OCI-LY7 (cell line): ENCODE measurements at places on chromosomes 6 and 20. TPM values are rescaled to one million over a fixed set of nuclear protein-coding genes. Genes with fewer than 3 reads are reported as not detected.

- no peak for DNase-seq
Measured at GRCh38 chr6:53567701-53568100, 22.8 kb upstream of the GCLC start.

DNA sequence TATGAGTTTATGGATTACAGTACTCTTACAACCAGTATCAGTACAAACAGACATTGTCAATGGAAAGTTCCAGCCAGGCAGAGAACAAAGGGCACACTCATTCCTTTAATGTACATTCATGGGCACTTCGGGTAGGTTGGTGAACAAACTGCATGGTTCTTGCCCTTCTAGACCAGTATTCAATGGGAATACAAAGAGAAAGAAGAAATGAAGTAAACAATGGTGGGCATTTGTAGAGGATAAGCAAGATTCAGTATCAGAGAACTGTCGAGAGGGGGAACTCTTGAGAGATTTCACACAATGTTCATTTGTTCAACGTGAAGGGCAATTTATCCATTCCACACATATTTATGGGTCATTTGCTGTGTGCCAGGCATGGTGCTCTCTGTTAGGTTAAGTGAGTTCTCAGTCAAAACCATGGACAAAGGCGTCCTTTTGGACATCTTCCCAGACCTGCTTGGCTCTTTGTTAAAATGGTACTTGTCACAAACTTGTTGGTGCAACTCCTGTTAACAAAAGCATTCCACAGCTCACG, 714.8 kb downstream of the DHX35 start:
- DNase-seq: no peak

Gene GABRR1
- total RNA-seq: not detected in 2 replicates

- no peak for DNase-seq
Measured at GRCh38 chr6:137434640-137435039, 59.6 kb downstream of the OLIG3 start.

DNA sequence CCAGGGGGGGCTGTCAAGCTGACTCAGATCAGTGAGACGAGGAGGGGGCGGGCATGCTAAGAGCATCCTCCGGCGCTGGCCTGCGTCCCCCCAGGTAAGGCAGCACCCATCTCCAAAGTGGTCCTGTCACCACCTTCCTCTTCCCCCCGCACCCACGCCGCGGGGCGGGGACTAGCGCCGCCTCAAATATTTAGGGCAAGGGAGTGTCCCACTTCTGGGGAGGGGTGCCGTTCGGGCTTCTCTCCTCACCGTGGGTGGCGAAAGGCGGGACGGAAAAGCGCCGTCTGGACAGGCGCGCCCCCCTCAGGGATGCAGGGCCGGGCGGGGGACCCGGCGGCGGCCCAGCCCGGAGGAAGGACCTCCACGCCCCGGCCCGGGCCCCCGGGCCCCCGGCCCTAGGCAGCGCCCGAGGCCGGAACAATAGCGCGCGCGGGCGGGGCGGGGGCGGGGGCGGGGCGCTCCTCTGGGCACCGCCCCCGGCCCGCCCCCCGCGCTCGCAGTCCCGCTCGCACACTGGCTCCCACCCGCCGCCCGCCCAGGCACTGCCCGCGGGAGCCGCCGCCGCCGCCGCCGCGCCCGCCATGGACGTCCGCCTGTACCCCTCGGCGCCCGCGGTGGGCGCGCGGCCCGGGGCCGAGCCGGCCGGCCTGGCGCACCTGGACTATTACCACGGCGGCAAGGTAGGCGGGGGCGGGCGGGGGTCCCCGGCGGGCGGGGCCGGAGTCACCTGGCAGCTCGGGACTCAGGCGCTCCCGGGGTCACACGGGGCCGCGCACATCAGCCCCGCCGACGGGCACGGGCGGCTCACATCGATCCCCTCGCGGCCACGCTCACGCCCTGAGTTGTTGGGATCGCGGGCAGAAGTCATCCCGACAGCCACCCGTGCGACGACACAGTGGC, at the start of gene TOX2:
Gene TOX2 (plus strand): TSS at position 542 of the 900 bp plus-strand sequence. CDS start 40 bp downstream, at position 582.
- no peak for DNase-seq

GRCh38 chr20:18019068-18019467, 38.6 kb downstream of the OVOL2 start:
- peak; percentile 50 for DNase-seq

Gene SNRPB2
- 87.8 and 97.2 TPM in 2 replicates for total RNA-seq

GRCh38 chr6:103672169-103672568, 1187.5 kb downstream of the HACE1 start:
- DNase-seq: no peak

- DNase-seq: no peak
Measured at GRCh38 chr20:2932498-2932897, 59.2 kb downstream of the PTPRA start.

DNA sequence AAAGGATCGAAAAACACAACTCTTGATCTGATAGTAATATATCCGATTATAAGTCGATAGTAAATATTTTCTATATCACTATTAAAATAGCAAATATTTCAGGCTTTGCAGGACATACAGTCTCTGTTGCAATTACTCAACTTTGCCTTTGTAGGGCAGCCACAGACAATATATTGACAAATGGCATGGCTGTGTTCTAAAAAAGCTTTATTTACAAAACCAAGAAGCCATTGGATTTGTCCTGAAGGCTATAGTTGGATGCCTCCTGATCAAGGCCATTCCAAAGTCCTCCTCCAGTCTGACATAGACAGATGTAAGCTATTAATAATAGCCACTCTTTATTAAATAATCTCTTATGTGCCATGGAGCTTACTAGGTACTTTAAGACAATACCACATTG, 5.9 kb downstream of the OCSTAMP start:
- no peak for DNase-seq

Gene NECAB3
- 71.3 and 79.4 TPM in 2 replicates for total RNA-seq

Gene GSTA2
- total RNA-seq: not detected in 2 replicates

Gene LRP11
- 1.2 and 1.5 TPM in 2 replicates for total RNA-seq

DNA sequence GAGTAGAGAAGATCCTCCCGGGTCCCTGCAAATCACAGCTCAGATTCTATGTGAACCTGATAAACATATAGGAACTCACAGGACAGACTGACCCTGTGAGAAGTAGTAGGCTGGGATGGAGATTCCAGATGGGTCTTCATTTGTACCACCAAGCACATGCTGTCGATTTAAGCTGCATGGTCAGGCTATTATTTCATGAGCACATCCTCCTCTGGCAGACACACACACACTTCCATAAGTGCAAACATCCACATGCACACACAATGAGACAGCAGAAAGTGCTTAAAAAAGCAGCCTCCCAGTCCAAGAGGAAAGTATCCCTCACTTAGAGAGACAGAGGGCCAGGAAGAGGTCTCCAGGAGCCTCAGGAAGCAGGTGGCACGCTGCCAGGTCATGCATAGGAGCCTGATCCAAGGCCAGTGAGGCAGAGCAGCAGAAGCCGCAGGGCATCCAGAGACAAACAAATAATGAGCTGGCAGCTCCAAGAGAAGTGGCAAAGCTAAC, 131.8 kb downstream of the UNC5CL start:
- no peak for DNase-seq

DNA sequence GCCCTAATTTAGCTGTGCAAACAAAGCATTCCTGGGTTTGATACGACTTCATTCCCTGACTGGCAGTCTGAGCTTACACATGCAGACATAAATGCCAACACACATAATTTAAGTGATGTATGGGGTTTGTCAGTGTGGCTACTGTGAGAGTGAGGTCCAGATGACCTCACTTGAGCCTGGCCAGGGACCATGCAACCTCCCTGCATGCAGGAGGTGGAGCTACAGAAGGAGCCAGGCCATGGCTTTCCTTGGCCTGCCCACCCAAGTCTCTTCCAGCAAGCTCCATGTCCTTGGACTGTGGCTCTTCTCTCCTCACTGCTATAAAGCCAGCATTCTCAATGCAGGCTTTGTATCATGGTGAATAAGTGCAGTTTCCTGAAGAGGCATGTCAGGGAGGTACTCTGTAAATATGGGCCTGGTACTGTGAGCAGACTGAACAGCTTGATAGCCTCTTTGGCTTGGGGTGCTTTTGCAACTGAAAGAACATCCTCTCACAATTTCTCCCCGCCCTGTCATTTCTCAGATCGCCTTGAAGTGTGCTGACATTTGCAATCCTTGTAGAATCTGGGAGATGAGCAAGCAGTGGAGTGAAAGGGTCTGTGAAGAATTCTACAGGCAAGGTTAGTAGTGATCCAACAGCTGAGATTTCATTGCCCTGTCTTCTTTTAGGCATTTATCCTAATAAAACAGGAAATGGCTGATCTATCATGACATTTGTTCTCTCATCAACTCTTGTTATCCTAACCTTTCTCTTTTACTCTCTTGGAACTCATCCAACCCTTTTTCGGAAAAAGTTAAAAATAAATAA, 69.2 kb downstream of the MTFR2 start:
- no peak for DNase-seq

Gene SOX4
- total RNA-seq: 58.1 and 78.1 TPM in 2 replicates

DNA sequence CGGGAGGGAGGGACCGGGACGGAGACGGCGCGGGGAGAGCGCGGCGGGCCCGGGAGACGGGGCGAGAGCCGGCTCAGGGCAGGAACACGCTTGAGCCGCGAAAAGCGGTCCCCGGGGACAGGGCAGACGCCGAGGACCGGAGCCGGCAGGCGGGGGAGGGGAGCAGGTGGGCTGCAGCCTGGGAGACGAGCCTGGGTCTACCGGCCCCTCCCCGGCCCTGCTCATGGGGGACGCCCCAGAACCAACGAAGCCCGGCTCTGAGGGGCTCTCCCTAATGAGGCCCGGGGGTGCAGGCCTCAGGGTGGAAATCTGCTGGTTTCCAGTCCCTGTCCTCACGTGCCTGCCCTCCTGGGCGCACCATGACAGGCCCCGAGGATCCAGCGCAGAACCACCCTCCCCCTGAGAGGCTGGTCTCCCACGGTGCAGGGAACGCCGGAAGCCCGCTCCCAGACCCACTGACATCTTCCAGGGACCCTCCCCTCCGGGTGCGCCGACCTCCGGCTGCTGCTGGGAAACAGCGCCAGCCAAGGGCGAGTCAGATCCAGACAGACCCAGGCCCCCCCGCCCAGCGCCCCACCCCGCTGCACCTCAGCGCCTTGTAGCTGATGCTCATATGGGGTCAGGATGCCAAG, 571 bp upstream of the EEF1A2 start:
- no peak for DNase-seq

Gene GPR63
- 1.5 and 1.6 TPM in 2 replicates for total RNA-seq

Gene SMLR1
- total RNA-seq: not detected in 2 replicates

GRCh38 chr6:125791151-125791819, 525 bp downstream of the NCOA7 start:
- peak; percentile 76 for DNase-seq

DNA sequence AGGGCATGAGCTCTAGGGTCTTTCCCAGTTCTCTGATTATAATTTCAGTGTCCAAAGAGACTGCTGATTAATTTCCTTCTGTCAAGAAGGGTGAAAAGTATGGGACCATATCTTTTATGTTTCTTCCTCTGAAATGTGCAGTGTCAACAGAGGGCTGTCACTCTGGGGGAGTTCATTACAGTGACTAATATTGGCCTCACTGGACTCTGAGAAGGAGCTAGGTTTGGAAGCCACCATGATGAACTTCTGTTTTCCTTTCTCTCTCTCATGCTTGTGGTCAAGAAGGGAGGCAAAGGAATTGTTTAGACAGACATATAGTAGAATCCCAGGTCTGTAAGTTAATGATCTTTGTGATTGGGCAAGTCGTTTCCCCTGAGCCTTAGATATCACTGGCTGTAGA, 41.8 kb upstream of the BMP6 start:
- DNase-seq: no peak

DNA sequence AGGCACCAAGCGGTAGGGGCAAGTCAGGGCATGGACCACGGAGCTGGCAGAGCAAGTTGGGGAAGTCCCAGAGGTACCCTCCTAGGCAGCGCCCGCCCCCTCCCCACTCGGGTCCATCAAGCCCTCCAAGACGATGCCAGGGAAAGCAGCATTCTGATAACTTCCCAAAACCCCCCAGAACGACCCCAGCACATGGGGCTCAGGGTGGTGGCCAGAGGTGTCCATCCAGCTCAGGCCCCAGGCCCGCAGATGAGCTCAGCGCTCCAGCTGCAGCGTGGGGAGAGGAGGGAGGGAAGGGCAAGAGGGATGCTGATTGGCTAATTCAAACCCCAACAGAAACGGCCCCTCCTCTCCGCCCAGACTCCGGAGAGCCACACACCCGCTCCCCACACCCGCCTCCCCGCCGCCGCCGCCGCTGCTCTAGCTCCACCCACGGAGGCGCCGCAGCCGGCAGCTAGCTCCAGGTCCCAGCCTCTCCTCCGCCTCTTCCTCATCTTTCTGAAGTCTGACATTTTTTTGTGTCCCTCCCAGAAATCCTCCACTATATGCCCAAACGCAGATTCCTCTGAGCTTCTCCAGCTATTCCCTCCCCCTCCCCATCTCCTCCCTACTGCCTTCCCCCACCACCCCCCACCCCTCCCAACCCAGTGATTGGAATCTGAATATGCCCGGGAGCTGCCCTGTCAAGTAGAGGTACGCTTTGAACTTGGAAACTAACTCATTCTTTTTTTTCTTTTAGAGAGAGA, 40.3 kb upstream of the TLDC2 start:
- peak; percentile 93 for DNase-seq

DNA sequence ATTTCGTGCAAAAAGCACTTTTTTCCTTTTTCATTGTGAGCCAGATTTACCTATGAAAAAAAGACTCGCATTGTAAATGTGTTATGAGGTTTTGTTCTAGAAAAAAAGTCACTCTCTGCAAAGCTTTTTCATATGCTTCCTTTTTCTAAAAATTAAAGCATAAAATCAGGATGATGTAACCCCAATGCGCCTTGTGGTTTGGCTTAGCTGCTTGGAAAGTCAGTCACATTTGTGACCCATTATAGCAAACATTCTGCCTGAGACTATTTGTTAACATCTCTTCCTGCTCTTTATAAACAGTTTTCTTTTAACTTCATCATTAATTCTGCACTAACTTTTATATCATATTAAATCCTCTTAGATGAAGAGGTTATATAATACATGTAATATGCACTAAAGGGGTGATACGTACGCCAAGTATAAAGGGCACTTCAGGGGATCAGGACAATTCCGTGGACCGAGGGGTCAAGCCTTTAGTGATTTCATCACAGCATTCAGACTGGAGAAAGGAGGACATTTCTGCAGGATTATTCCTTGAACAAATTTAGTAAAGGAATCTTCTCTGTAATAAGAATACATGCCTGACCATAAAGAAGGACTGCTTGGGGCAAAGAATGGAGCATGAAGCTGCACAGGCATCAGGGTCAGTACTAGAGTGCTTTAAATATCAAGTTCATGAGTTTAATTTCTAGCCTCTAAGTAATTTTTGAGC, 48.1 kb upstream of the SMLR1 start:
- no peak for DNase-seq

DNA sequence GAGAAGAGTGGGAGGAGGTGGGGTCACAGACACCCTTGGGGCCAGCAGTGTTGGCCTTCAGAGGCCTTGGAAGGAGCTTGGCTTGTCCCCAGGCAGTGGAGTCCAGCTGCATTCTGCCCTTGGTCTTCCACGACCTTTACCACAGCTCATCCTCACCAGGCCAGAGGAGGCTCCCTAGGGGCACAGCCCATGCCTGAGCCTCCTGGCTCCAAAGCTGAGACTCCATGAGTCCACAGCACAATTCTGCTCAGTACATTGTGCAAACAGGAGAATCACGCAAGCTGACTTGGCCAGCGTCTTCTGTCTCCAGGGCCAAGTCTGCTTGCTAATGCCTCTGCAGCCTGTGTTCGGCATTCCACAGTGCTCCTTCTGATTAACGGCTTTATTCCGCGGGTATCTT, 337.2 kb downstream of the SMOC2 start:
- no peak for DNase-seq
